Suppressor macrophage treated with lipopolysaccharide for 4 hours (primary cell): ENCODE measurements at places on chromosomes 3 and 15.

GRCh38 chr3:110067527-110067926, 730.2 kb upstream of the DPPA4 start:
- DNase-seq, result no peak

- no peak for DNase-seq
Measured at GRCh38 chr15:92473756-92474155, 80.1 kb downstream of the ST8SIA2 start.

GRCh38 chr15:90201130-90201943, at the start of gene SEMA4B:
TSS of gene SEMA4B (plus strand) at chr15:90201330. CDS start at chr15:90201579, 249 bp downstream.
- DNase-seq, result peak; percentile 82

GRCh38 chr3:152496716-152497115, 228.0 kb downstream of the MBNL1 start:
- no peak for DNase-seq

- DNase-seq, result no peak
Measured at GRCh38 chr3:48294611-48295263, 38.7 kb downstream of the SPINK8 start.

DNA sequence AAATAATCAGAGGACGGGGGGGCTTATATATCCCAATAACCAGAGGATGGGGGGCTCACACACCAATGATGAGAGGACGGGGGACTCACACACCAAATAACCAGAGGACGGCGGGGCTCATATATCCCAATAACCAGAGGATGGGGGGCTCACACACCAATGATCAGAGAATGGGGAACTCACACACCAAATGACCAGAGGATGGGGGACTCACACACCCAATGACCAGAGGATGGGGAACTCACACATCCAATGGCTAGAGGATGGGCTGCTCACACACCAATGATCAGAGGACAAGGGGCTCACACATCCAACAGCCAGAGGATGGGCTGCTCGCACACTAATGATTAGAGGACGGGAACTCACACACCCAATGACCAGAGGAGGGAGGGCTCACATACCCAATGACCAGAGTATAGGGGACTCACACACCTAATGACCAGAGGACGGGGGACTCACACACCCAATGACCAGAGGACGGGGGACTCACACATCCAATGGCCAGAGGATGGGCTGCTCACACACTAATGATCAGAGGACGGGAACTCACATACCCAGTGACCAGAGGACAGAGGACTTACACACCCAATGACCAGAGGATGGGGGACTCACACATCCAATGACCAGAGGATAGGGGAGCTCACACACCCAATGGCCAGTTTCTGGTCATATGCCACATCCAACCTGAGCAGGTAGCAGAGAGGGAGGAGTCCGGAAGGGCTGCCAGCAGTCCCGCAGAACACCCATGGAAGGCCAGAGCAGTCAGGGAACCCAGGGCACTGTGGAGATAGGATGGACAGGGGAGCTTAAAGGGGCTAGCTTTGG, 10.6 kb downstream of the RAB6B start:
- no peak for DNase-seq

- no peak for DNase-seq
Measured at GRCh38 chr3:141386611-141387111, 18.4 kb downstream of the ZBTB38 start.

DNA sequence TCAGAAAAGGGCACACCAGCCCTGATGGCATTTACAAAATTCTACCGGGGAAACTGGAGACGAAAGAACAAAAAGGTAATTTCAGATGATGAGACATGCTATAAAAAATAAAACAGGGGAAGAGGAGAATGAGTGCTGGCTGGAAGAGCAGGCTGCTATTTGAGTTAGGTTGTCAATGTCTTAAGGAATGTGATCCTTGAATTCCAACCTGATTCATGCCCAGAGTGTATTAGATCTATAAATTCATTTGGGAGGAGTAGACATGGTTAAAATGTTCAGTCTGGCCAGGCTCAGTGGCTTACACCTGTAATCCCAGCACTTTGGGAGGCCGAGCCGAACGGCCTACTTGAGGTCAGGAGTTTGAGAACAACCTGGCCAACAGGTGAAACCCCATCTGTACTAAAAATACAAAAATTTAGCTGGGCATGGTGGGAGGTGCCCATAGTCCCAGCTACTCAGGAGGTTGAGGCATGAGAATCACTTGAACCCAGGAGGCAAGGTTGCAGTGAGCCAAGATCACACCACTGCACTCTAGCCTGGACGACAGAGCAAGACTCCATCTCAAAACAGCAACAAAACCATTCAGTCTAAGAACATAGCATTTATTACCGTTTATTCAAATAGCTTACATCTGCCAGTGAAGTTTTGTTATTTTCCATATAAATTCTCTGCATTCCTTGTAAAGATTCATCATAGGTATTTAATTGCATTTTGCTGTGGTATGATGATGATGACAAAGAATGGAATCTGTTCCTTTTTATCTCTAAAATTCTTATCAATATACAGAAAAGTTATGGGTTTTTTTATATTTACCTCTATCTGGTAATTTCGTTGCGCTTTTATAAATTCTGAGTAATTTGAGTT, 126.7 kb upstream of the NR2E3 start:
- no peak for DNase-seq

DNA sequence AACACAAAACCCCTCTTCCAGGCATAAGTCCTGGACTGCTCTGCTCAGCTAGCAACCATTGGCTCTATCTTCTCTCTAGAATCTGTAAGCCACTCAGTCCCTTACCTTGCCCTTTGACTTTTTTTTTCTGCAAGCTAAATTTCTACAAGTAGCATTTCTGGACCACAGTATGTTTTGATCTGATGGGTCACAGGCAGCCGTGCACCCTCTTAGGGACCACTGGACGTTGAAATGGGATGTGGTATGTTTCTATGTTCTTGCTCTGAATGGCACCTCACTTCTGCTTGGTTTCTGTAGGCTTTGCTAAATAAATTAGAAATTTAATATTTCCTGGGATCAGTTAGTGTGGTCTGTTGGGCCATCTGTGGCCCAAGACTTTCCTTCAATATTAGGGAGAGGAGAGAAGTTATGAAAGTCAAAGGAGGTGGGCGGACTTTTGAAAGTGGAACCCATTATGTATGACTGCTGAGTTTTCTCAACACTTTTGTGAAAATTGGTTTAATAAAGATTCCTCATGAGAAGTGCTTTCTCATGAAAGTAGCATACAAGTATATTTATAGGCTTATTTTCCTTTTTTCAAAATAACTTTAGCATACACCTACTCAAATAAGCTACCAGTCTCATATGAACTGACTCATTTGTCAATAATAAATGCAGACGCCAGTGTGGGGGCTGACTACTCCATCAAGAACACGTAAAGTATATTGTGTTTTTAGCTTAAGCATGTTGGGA, 18.4 kb upstream of the TIPARP start:
- peak; percentile 61 for DNase-seq

DNA sequence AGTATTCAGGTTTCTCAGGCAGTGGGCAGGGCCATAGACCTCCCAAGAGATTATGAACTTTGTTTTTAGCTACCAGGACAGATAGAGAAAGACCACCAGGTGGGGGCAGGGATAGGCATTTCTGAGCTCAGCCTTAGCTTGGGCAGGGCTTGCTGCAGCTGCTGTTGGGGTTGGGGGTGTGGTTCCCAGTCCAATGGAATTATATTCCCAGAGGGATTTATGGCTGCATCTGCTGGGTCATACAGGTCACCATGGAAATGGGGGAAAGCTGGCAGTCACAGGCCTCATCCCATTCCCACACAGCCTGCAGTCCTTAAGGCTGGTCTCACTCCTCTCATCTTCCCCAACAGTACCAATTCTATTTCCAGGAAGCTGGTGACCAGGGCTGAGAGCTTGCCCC, 144.6 kb upstream of the ZPLD1 start:
- DNase-seq, result no peak

DNA sequence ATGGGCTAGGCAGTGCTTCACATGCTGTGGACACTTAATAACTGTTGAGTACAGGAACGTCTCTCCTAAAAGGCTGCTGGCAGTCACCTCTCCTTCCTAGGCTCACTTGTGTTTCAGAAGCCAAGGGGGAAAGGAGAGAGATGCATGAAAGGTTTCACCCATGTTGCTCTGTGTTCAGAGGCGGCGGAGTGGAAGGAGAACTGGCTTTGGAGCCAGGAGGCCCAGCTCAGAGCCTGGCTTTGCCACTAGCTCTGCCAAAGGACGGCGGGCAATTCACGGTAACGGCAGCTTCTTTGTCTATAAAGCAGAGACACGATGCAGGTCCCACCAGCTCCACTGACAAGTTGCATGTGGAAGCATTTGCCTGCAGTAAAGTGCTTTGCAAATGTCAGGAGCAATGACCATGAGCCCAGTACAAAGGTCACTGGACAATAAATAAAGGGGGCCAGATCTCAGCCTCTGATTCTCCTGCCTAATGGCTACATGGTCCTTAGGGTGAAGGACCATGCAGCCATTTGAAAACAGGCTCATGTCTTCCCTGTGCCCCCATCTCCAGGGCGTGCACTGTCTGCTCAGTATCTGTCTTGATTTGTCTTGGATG, 171.7 kb upstream of the TLE3 start:
- DNase-seq, result no peak

DNA sequence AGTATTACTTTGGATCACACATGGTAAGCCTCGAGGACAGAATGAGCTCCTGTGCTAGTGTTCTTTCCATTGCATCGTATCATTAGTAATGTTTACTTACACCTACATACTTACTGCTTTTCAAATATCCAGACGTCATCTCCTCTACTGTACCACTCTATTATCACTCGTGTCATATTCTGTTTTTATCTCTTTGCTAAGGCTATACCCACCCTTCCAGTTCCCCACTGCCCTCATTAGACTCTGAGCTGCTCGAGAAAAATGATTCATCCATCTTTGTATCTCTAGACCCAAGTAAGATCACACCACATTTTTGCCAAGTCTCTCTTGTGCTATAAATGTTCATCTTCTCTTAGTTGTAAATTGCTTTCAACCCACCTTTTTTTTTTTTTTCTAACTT, 245.7 kb downstream of the TIGIT start:
- no peak for DNase-seq

DNA sequence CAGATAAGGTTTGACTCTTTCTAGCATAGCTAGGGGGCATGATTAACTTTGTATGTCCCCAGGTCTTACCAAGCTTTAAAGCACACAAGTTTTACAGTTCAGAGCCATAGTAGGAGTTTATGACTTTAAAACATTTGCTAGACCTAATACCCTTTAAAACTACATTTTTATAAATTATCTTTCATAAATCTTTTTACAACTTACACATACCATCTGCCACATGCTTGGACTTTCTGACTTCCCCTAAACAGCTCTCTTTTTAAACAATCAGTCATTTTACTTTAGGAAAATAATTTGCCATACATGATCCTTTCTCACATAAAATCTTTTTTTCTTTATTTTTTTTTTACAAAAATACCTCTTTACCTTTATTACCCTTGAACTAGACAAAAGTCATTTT, 735.3 kb upstream of the CADM2 start:
- no peak for DNase-seq

DNA sequence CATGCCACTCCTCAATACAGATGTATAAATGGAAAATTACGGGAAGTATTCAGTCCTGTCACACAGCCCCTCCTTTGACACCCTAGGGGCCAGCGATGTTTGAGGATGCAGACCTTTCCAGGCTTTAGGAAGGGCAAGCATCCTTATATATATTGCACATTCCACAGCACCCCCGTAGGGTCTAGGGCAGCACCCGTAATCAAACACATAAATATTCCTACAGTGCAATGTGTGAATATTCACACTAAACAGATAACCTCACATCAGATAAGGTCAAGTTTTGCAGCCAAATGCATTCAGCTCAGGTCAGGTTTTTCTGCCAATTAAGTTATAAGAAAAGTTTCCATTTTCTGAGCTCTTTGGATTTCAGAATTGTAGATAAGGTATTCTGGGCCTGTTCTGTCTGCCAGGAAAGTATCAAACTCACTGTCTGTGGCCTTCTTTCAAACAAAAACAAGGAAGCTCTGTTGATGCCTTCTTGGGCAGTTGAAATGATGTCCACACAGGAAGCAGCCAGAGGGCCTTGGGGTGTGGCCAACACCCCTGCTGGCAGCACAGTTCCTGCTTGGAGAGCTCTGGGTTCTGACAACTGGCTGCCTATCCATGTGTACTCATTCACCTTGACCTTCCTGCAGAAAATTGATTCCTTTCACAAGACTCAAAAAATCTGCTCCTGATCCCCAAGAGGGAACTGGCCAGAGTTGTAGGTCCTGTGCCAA, 427.0 kb downstream of the NTRK3 start:
- no peak for DNase-seq

- DNase-seq, result peak; percentile 27
Measured at GRCh38 chr3:129001101-129001805, at the start of gene EFCC1. TSS of gene EFCC1 (plus strand) at chr3:129001304. CDS start at chr3:129001629, 325 bp downstream.

DNA sequence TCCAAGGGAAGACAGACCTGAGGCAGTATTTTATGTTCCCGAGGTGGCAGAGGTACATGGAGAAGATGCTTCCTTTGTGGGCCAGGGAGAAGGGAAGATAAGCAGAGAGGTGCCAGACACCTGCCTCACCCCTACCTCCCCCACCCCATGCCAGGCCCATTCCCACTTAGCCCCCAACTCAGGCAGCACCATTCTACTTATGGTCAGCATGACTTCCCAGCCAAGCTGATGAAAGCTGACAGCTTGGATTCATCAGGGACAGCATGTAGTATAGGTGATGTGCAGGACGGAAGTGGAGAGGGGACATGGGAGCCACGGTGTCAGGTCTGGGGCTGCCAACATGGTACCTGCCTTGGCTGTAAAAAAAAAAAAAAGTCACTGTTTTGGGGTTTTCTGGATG, 57.5 kb upstream of the CSPG4 start:
- DNase-seq, result no peak

DNA sequence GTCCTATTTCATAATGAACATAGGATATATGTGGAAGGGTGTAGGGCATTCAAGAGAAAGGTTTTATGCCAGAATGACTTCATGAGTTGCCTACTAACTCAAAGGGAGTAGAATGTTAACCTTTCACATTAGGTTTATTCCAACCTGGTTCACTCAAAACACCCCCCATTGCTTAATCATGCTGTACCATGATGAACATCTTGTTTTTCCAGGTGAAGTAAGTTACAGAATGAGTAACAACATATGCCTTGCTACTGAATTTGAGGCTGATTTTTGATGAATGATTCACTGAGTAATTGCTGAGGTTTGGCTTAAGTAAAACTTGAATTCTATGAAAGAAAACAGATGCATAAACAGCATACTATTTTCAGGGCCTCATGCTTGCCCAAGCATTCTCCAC, 5.9 kb upstream of the CLDN16 start:
- no peak for DNase-seq

DNA sequence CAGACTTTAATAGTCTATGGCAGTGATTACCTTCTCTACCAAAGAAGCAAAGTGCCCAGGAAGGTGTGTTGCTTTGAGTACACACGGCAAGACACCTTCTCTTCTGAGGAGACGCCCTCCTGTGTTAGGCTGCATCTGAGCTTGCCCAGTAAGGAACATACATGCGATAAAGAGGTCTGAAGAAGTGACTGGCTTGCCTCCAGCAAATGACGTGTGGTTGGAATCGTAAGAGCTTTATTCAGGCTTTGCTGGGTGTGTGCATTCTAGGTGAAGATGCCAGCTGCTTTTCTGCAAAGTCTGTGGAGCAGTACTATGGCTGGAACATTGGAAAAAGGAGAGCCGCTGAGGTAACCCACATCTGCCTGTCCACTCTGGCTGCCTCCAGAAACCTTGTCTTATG, 22.4 kb downstream of the MAP6D1 start:
- no peak for DNase-seq

- DNase-seq, result no peak
Measured at GRCh38 chr3:106728315-106729098, 648.7 kb upstream of the CCDC54 start.
